Sigmoid colon (tissue), 7 donors: ENCODE measurements at places on chromosomes 3 and 15. TPM values are rescaled to one million over a fixed set of nuclear protein-coding genes. Genes with fewer than 3 reads are reported as not detected.

Gene ACP3
- 0.71 TPM for total RNA-seq

DNA sequence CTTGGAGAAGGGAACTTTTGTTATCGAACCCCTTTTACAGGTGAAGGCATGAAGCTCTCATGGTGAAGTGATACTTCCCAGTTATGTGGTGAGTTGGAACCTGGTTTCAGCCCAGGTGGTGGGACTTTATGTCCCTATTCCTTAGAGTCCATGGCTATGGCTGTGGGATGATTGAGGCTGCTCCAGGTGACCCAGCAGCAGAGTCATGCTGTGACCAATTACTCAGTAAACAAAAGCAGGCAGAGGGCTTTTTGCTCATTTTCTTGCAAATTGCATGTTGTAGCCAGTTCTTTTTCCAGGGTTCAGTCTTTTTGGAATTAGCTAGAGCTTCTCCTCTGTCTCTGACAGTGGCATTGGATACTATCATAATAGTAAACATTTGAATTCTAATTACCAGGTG, 70.7 kb downstream of the CACNA2D3 start:
- no peak for DNase-seq

GRCh38 chr3:39432342-39432741, 25.8 kb downstream of the RPSA start:
- DNase-seq, result no peak

- DNase-seq, result peak; percentile 85
Observed at GRCh38 chr3:63993653-63994079, 29.6 kb downstream of the PSMD6 start.

DNA sequence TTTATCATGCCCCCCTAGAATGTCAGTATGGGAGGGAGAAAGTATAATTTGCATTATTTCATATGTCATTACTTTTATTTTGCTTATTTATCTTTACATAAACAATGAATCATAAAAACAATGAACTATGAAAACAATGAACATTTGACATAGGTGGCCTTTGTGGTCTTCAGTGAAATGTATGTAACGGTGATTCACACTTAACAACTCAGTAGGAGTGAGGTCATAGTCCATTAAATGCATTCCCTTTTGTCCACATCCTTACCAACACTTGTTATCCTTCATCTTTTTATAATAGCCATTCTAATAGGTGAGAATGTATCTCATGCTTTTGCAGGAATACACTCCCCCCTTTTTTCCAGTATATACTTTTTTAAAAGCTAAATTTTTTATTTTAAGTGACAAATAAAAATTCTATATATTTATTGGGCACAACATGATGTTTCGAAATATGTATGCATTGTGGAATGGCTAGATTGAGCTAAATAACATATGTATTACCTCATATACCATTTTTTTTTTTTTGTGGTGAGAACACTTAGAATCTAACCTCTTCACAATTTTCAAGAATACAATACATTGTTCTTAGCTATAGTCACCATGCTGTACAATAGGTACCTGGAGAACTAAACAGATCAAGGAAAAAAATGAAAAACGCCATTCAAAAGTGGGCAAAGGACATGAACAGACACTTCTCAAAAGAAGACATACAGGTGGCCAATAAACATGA, 189.5 kb downstream of the WDR72 start:
- no peak for DNase-seq

Gene WDR93
- 1.1 TPM for total RNA-seq

DNA sequence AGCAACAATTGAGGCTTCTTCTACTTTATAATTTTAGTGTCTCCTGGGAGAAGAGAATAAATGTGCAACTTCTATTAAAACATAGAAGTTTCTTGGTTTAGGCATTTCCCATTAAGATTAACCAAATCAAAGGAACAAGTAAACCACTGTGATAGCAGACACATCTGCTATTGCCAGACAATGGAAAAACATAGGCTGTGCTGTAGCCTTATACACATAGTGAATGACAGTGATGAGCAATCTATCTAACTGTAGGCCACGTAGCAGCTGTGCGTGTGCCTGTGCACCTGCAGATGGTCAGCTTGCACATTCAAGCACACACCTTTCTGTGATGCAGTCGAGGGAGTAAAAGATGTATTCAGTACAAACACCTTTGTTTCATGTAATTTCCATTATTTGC, 32.7 kb downstream of the GNB4 start:
- DNase-seq, result no peak

Gene TRH
- not detected for total RNA-seq

- DNase-seq, result no peak
Observed at GRCh38 chr15:57285386-57285785, 90.9 kb upstream of the CGNL1 start.

Gene TNFSF10
- total RNA-seq, result 17.9 TPM

Gene NOP10
- 121 TPM for total RNA-seq

Gene VILL
- 7.1 TPM for total RNA-seq

GRCh38 chr3:133745981-133746711, at the start of gene TF:
TF (plus strand) TSS chr3:133746393; CDS start chr3:133746441, 48 bp downstream.
- DNase-seq, result no peak

Gene REC114
- not detected for total RNA-seq

GRCh38 chr15:71199384-71200351, 84.4 kb downstream of the THSD4 start:
- no peak for DNase-seq

DNA sequence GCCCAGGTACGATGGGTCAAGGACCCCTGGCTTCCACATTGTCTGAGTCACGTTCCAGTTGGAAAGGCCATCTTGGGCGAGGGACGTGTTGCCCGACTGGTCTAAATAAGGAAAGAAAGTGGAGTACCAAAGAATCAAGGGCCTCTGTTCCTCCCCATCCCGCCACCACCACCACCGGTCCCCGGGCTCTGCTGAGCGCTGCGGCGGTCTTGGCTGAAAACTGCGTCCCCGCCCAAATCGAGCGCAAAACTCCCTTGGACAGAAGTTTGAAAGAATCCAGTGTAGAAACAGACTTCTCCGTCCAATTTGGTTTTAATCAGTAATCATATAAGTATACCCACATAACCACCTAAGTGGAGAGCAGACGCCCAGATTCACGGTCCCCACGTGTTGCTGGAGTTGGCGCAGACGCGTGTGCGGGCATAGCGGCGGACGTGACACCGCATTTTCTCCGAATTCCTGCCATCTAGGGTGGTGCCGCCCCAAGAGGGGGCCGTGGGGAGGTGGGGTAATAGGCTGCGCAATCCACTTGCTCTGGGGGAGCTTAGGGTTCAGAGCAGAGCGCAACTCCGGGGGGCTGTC, 243.8 kb upstream of the TOPAZ1 start:
- no peak for DNase-seq

- DNase-seq, result no peak
Observed at GRCh38 chr3:9169956-9170850, 79.2 kb downstream of the SRGAP3 start.

GRCh38 chr3:186257866-186258265, 104.2 kb downstream of the DGKG start:
- no peak for DNase-seq

GRCh38 chr3:83457551-83457950, 1501.2 kb upstream of the CADM2 start:
- DNase-seq, result no peak

DNA sequence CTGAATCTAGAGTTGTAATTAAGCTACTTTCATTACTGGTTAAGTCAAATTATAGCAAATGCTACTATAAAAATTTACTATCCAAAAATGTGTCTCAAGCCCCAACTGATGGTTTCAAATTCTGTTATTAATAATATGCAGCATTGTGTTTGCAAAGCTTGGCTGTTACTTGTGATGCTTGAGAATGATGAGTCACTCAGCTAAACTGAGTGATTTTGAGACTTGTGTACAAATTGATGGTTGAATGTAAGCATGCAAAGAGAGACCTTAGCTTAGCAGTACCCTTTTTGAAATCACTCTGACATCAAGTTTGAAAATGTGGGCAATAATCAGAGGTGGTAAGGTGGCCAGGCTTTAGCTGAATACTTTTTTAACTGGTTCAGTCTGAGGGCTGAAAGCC, 27.6 kb downstream of the OPA1 start:
- no peak for DNase-seq

- no peak for DNase-seq
Observed at GRCh38 chr3:155517903-155518302, 224.4 kb upstream of the STRIT1 start.

DNA sequence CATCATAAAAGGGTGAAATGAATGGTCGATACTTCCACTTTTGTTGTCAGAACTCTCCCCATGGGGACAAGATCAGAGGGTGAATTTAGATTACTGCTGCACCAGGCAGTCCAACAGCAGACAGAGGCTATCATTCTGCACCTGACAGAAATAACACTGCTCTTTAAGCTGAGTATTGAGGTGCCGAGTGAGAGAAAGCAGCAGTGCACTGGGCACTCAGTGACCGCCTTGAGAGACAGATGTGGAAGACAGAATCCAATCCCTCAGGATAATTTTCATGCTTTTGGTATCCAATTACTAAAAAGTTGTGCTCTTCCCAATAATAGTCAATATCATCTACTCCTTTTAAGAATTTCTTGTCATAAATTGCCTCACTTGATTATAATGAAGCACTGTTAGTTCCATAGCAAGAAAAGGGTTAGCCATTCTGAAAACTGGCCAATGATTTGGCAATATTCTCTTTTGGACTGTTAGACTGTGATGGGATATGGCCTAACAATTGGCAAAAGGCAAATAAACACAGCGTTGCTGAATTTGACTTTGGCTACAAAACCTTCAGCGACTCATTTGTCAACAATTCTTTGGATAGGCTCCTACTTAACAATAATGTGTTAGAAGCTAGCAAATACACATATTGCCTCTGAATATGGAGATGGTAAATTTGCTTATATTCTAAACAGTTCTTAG, 5.5 kb downstream of the FGF7 start:
- no peak for DNase-seq
